A673 (cell line): ENCODE measurements at places on chromosomes 16 and 17.

- peak; percentile 45 for DNase-seq
Observed at GRCh38 chr17:42107597-42108576, 4.6 kb downstream of the DHX58 start.

DNA sequence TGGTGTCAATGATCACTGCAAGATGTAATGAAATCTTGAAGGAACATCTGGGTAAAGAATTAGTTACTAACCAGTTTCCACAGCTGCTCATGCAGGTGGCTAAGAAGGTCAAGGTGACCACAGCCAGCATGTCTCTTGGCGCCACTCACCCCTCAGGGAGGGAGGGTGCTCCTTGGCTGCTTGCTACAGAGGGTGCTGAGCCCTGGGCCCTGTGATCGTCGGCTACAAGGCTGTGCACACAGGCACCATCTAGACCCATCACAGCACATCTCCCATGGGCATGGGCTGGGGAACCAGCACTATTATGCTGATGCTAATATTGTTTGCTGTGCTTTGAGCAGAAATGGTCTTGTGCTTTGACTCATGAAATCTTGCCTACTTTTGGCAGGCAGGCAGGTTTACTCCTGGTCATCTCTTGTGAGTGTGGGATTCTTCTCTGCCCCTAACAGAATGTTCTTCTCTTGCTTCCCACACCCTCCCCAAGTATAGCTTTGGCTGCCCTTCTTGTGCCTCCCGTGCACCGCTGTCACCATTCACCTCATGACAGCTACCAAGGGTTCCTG is 36.4 kb downstream of the TXNDC11 start:
- DNase-seq, result no peak

DNA sequence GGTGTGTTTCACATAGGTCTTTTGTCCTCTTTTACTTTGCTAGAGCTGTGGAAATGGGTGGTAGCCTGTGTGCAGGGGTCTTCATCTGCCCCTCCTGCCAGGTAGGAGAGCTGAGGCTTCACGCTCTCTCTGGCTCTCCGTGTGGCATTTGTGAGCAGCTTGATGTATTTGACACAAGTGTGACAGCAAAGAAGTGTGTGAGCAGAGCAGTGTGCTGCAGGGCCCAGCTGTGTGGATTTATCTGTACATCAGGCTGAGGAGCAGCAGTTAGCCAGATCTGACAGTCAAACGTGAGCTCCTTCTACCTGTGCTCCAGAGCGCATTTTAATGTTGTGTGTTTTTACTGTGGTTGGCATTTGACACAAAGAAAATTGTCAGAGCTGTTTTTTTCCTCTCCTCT is 101.8 kb downstream of the FTO start:
- no peak for DNase-seq

GRCh38 chr16:50683689-50684374 is 2.7 kb upstream of the SNX20 start:
- no peak for DNase-seq

DNA sequence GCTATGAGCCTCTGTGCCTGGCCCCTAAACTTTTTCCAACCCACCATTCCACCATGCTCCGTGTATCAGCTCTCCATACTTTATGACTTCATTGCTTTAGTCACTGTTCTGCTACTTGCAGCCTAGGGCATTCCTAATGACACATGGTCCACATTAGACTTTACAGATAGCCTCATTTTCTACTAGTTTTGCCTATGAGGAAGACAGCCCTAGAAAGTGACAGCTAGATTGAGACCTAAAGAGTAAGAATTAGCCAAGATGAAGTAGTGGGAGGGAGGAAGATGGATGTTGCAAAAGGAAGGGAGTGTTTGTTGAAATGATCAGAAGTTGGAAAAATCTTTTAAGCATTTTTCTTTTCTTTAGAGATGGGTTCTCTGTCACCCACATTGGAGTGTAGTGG is 11.0 kb downstream of the C16orf54 start:
- DNase-seq, result no peak

GRCh38 chr16:21028728-21029127 is 121.9 kb downstream of the DNAH3 start:
- no peak for DNase-seq

- no peak for DNase-seq
Observed at GRCh38 chr16:79163691-79164387, 436.7 kb downstream of the MAF start.

DNA sequence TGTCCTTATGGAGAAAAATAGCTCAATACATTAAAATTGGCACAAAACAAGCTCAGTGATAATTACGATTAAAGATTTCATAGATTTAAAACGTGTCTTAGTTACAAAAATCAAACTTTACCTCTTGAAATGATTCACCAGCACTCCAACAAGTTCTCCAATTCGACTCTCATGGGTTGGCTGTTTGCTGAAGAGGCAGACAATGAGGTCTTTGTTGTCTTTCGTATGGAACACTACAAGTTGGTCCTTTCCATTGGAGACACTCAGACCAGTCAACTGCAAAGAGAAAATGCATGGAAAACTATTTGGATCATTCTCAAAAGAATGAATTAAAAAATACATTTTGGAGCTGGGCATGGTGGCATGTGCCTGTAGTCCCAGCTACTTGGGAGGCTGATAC is 118.2 kb downstream of the CDK5R1 start:
- no peak for DNase-seq

DNA sequence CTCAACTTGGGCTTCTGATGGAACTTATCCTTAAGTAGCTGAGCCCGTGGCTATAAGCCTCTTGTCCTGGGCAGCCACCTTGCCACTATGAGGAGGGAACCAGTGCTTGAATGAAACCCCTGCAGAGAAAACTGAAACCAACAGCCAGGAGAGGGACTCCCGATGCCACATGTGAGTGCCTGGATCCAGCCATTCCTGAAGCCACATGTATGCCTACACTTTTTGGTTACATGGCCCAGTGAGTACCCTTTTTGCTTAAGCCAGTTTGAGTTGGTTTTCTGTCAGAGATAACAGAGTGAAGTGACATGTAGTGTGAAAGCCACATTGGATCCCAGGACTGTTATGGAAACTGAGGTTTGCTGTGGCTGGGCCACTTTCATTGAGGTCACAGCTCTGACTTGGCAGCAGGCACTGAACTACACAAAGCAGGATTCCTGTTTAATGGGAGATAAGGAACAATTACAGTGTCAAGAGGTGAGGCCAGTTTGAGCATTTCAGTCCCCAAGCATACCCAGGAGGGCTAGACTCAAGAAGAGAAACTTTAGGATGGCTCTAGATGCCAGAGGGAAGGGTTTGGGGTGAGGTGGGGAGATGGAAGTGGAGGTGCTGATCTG is 222.2 kb downstream of the PARN start:
- no peak for DNase-seq

DNA sequence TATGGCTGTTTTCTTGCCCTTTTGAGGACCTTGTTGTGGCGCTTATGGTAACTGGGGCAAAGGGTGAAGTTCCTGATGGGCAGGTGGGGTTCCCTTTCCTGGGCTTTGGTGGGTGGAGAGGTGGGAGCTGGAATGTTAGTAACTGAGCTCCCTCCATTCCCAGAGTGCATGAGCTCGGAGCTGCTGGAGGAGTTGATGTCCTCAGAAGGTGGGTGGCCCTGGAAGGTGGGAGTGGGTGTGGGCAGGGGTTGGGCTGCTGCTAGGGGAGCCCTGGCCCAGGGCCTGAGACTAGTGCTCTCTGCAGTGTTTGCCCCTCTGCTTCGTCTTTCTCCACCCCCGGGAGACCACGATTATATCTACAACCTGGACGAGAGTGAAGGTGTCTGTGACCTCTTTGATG is 1.2 kb upstream of the ELMO3 start:
- no peak for DNase-seq

- no peak for DNase-seq
Observed at GRCh38 chr16:87922250-87922871, 14.0 kb downstream of the CA5A start.
